ENCODE measurements at places on chromosomes 1 and 21.

DNA sequence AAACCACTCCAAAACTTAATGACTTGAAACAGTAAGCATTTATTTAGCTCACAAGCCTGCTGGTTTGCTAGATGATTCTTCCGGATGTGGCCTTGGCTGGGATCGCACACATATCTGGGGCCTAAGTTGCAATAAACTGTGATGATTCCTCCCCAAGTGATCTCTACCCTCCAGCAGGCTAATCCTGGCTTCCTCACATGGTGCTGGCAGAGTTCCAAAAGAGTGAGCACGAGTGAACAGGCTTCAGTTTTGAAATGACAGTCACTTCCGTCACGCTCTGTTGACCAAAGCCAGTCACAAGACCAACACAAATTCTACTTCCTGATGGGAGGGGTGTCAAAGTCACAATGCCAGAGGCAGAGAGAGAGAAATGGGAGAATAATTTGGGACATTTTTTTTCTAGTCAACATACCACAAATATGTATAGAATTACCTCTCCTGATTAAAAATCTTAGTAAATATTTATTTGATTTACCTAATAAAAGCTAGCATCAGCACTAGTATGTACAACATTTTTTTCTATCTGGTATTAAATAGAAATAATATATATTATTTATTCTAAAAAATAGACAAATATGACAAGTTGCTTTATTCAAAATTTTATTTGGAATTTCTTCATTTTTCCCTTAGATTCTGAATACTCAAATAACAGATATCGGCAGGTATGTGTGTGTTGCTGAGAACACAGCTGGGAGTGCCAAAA lies 292.7 kb downstream of the TPR start:
- DNase-seq: peak; percentile 100

DNA sequence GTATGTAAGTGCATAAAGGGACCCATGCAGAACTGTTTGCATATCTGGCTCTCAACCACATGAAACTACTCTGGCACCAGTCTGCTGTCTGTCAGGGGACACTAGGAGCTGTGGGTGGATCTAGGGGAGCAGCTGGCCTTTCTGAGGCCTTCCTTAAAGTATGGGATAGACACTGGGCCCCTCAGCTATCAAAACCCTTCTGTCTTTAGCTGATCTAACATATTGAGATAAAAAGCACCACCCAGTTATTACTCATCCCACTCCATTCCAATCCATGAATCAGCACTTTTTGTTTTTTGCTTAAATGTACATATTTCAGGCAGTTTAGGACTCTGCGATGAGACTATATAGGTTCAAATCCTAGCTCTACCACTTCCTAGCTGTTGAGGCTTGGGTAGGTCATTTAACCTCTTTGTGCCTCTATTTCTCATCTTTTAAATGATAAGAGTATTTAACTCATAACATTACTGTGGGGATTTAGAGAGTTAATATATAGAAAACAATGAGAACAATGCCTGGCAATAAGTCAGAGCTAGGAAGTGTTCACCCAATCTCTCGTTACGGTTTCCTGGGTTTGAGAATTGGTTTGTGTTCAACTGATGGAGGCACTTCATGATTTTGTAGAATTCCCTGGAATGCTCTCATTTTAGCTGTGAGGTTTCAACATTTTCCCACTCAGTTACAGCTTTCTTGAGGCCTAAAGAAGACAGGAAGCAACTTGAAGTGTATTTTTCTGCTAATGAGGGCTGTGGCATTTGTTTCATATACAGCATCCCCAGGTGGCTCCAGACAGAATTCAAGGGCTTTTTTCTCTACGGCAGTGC lies 68.9 kb downstream of the LRIG2 start:
- DNase-seq: no peak

DNA sequence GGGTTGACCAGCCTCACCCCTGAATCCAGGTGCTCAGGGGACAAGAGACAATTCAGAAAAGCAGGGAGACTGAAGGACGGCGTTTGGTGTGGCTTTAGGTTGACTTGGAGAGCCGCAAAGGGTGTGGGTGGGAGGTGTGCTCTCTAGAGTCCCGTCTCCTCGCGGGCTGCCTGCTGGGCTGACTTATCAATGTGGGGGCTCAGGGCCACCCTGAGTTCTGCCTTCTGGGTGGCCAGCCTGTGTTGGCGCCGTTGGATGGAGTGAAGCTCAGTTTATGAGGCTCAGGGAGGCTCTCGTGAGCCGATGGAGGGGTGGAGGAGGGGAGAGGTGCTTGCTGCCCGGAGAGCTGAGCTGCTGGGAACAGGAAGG lies 13.0 kb downstream of the GPR137B start:
- no peak for DNase-seq

DNA sequence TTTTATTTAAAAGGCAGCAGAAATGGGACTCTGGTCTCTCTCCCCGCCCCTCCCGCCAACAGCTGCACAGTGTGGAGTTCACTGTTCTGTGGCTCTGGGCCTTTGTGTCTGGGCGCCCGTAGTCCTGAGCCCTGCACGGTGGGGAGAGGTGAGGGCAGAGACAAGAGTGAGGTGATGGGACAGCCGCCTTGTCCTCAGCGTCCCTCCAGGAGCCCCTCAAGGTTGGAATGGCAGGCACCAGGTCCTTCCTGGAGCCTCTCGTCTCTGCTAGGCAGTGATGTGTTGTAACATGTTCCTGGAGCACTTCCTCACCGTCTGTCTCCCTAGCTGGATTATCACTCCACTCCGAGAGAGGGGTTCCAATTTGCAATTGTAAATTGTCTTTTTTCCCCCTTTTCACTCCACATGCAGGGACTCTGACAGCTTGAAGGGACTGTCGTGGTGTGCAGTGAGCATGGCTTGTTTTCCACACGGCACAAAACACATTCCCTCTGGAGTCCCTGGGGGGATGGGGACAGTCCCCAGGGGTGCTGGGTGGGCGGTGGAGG lies 44.6 kb upstream of the C1orf174 start:
- DNase-seq: no peak

- DNase-seq: no peak
Observed at GRCh38 chr1:150876119-150876454, 312 bp downstream of the ARNT start.

- no peak for DNase-seq
Observed at GRCh38 chr1:213070406-213070805, 19.4 kb downstream of the RPS6KC1 start.

DNA sequence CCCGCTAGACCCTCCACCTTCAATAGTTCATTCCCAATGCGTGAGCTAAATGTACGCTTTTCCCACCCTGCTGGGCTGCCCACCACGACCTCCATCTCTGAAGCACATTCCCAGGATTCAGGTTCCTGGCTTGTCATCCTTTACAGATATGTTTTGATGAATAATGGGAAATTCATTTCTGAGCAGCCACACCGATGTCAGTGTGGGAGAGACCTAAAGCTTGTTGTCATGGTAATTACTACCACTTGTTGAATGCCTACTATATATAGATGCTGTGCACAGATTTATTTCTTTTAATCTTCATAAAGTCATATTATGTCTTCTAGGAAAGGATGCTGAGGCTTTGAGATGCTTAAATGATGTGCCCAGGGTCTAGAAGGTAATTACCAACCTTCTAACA lies 8.0 kb downstream of the RCSD1 start:
- DNase-seq: no peak

GRCh38 chr1:165011991-165012531 lies 344.5 kb downstream of the LMX1A start:
- DNase-seq: no peak

- no peak for DNase-seq
Observed at GRCh38 chr1:205381305-205381704, 24.6 kb upstream of the KLHDC8A start.

DNA sequence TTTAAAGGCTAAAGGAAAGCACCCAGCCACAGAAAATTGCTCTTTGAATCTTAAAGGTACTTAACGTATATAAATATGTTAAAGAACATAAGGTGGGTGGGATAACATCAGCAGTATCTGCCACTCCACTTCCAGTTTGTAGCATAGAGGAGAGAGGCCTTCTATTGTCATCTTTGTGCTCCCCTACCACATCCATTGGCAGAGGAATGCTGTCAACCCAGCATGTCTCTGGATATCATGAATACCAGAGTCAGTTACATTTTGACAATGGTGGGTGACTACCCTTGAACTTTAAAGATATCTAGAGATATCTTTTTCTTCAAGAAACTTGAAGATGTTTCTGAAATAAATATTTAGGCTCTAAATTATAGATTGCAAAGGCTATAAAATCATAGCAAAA lies 283.2 kb upstream of the LRRC7 start:
- no peak for DNase-seq

- no peak for DNase-seq
Observed at GRCh38 chr21:35063428-35064172, 14.5 kb upstream of the RUNX1 start.

DNA sequence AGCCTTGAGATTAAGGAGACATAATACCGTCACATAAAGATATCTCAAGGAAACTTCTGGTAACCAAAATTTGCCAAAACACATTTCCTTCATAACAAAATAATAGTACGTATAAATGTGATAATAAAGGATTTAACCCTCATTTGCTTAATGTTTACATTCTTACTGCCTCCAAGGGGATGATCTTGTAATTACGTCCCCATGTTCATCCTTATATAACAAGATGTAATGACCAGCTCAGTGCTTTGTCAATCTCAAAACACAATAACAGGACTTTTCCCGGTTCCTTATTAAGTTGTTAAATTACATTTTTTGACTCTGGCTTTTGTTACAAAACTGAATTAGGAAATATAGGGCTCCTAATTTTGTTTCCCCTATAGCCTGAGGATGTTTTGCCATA lies 41.3 kb upstream of the UHMK1 start:
- no peak for DNase-seq

- no peak for DNase-seq
Observed at GRCh38 chr21:31752967-31753366, 21.0 kb upstream of the SCAF4 start.

DNA sequence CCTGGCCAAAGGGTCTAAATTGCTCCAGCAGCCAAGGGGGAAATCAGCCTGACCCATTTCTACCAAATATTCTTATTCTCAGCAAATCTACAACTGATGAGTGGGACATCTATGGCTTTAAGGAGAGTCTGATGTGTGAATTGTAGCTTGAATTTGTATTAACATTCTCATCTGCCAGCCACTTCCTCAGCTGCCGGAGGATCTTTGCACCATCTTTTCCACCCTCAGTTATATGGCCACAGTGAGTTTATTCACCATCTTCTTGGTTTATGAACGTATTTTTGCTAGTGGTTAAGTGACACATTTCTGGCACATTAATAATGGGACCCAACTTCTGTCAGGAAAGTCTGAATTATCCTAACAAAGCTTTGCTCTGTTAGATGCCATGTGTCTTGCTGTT lies 69.6 kb downstream of the COLGALT2 start:
- DNase-seq: no peak

DNA sequence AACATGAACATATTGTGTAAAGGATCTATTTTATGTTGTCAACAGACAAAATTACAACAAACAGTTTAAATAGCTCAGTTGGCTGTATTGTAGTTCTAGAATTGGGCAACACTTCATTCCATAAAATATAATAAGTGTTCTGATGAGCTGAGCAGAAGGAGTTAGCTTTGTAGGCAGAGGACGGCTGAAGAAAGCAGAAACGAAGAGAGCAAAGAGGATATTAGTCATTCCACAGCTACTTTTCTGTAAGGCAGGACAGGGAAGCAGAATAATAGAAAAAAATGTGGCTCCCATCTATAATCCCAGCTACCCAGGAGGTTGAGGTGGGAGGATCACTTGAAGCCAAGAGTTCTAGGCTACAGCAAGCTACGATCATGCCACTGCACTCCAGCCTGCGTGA lies 20.2 kb upstream of the IVNS1ABP start:
- no peak for DNase-seq

DNA sequence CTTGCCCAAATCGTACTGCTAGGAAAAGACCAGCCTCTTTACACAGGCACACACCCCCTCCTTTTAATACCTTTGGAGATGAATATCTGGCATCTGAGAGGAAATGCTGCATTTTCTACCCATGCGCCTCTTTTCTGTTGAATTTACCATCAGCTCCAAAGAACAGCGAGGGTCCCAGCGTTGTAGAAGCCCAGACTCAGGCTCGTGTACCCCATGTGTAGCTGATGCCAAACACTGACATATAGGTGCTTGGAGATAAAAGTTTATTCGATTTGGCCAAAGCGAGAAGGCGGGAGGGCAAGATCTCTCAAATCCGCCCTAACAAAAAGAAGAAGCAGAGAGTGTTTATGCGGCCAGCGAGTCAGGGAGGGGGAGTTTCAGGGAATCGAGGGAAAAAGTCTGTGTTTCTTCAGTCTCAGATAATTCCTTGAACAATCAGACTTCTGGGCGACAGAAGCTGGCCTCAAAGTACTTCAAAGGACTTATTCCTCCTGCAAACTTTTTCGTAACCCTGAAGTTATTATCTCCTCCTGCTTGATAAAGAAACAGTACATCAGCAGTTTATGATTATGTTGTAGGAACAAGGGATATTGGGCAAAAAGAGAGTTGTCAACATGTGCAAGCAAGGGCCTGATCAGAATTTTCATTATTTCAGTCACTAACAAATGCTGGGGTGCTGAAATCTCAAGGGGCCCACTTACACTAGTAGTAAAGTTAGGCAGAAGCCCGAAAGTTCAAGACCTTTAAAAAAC lies 642 bp upstream of the CREG1 start:
- DNase-seq: no peak

DNA sequence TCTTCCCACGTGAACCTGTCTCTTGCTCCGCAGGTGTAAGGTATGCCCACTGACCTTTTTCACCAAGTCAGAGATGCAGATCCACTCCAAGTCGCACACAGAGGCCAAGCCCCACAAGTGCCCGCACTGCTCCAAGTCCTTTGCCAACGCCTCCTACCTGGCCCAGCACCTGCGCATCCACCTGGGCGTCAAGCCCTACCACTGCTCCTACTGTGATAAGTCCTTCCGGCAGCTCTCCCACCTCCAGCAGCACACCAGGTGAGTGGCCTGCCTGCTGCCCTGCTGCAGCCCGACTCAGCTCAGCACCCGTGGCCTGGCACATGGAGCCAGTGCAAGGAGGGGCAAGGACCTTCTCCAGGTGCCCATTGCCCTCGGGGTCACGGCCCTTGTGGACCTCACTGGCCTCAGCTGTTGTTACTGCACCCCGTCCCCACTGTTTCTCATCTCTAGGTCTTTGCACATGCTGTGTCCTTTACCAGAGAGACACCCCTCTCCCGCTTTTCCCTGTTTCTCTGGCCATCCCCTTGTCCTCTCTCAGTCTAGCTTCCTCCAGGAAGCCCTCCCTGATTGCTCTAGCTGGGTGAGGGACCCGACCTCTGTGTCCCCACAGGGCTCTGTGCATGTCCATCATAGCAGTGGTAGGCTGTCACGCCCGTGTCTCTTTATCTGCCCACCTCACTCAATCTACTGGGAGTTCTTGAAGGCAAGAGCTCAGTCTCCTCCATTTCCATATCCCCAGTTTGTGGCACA lies 25.4 kb downstream of the ZNF362 start:
- DNase-seq: no peak

GRCh38 chr1:216827251-216827650 lies 104.0 kb upstream of the ESRRG start:
- DNase-seq: no peak

DNA sequence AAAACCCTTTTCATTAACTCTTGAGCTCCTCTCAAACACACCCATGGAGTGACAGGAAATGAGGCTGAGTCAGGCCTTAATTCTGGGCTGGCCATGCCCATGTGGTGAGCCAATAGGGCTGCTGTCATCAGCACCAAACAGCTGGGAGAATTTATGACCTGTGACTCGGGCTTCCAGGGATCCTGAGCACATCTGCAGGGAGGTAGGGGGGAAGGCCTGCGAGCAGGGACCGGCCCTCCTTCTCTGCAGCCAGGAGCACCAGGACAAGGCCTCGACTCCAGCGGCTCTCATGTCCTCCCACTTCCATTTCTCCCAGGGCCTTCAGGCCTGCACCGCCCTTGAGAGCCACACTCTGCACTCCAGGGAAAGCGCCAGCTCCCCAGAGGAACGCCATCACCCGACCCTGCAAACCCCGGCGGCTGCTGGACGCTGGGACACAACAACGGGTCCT lies 14.6 kb downstream of the RIPK4 start:
- DNase-seq: no peak

GRCh38 chr21:27477296-27477695 lies 510.4 kb upstream of the ADAMTS5 start:
- DNase-seq: no peak

Measured in NCI-H187 treated with DMSO at 0.1 percent for 48 hours (cell line).